ENCODE measurements at places on chromosomes 3 and 15. TPM values are rescaled to one million over a fixed set of nuclear protein-coding genes. Genes with fewer than 3 reads are reported as not detected.
A peak's percentile ranks its signal among the peaks of the same experiment; 100 is the strongest.

Gene MAP6D1
- total RNA-seq = 2.2 TPM

- DNase-seq = no peak
These were observed 87.0 kb downstream of the RAB11A start for GRCh38 chr15:65956307-65956706.

Gene CCDC54
- not detected for total RNA-seq

Gene NOX5
- 0.03 TPM for total RNA-seq

GRCh38 chr3:43503067-43503728 lies 118.6 kb downstream of the ANO10 start:
- DNase-seq = no peak

DNA sequence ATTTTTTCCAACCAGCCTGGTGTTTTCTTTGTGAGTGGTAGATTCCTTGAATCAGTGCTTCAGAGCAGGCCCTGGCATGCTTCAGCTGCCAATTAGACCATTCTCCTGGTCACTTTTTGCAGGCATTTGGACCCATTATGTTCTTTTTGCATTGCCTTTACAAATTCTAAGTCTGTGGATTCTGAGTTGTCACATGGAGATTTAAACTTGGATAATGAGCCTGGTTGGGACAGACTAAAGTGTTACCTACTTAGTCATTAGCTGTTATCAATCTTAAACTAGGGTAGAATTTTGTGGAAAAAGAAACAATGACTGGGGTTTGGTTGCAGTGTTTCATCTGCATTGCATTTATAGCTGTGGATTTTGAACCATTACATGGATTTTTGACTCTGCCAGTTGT lies 40.6 kb downstream of the ARHGEF26 start:
- DNase-seq = no peak

DNA sequence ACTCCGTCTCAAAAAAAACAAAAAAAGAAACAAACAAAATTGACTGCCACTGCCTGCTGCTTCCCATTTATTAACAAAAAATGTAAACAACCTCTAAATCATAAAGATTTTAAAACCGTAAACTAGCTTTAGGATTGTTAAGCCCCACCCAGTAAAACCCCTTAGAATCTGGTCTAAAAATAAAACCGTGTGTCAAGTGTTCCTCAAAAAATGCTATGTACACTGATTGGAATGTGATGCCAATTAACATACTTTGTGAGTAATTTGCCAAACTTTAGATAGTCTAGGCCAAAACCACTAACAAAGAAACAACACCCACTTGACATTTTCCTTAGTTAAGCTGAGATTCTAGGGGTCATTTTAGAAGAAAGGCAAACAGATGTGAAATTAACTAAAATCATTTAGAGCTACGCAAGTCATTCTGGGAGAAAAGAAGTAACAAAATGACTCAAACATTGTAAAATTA lies 5.3 kb downstream of the RAF1 start:
- DNase-seq = no peak

- DNase-seq = no peak
These were observed 222.9 kb downstream of the TPRG1 start for GRCh38 chr3:189394599-189395121.

DNA sequence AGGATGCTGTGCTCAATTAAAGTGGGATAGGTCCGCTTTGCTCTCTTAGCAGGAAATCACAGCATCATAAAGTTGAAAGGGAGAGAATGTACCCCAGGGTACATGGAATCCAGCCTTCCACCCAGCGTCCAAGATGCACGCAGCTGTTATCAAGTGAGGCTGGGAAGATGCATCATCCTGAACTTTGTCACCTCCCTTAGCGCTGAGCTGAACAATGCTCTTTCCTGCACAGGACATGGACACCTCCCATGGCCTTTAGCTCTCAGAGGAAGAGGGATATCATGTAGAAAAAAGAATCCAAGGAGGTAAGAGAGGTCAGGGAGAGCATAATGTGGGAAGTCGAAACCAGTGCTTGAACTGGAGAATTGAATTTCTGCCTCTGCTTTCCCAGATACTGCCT lies 192.8 kb downstream of the FEZF2 start:
- DNase-seq = no peak

Gene SEMA3B
- 19.2 TPM for total RNA-seq

DNA sequence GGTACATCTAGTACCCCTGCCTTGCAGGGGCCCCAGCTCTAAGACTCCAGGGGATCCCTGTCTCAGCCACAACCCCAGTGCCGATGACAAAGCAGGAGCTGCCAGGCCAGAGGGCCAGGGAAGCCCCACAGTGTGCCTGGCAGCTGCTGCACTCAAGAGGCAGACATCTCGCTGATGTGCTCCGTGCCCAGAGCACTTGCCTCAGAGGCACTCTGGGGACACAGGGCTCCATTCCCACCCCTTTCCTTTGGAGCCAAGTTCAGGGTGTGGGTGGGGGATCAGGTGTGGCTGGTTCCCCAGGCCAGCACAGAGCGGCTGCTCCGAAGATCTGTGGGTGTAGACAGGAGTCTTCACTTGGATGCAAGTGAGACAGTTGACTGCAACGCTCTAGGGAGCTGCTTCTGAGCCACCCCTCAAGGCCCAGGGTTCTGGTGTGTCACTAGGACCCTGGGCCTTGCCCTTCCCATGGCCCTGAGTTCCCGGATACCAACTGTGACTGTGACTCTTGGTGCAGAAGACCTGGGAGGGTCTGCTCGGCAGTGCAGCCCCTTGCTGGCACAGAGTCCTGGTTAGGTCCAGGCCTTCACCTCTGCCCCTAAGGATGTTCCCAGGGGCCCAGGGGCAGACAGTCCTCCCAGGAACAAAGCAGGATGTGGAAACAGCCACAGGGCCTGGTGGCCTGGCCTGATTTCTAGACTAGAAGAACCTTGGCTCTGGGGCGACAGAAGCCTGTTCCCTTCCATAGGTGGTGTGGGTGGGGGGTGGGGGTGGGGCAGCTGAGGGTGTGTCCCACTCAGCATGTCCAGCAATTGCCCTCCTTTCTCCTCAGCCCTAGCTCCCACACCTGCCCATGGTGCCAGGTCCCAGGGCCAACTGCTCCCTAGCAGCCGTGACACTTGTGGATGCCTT lies 2.5 kb downstream of the NT5DC2 start:
- peak; percentile 83 for DNase-seq

Gene CCR8
- total RNA-seq = not detected

GRCh38 chr15:50262533-50262932 lies 3.0 kb downstream of the HDC start:
- DNase-seq = no peak

DNA sequence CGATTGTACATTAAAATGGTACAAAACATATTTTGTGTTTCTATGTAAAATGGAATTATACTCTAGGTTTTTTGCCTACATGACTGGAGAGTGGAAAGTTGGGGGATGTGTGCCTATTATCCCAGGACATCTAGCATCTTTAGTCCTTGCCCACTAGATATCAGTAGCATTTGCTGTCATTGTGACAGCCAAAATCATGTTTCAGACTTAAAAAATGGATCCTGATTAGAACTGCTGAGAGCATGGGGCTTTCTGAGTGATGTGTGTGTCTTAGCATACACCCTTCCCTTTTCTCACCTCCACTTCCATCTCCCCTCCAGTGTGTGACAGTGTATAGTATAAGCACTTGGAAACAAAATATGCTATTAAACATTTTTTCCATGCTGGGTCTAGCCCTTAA lies 13.3 kb downstream of the ARMC8 start:
- no peak for DNase-seq

GRCh38 chr3:124839896-124840295 lies 47.3 kb downstream of the ITGB5 start:
- no peak for DNase-seq

DNA sequence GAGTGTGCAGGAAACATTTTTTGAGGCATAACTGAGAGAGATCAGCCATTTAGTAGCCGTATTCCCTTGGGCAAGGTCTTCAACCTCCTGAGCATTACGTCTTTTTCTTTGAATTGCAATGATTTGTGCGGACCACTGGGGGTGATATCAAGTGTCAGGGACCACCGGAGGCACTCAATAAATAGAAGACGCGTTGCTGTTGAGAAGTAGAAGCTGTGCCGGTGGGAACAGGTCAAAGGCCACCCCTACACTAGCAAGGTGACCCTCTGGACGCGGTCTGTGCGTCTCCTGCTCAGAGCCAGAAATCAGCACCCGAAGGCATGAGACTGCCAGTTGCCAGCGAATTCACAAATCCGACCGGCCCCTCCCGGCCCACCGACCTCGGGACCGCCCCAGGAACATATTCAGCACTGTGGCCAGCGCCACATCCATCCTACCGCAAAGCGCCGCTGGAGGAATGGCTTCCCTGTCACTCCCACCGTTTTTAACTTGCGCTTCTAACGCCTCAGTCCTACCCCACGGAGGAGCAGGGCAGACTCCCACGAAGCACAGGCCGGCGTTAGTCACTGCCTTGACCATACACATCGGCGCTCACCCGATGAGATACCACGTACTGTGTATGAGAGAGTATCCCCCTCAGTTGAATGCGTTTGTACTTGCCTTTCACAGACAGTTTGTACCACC lies 1.4 kb upstream of the GHSR start:
- peak; percentile 28 for DNase-seq

Gene THOC7
- 67.6 TPM for total RNA-seq

Gene GOLGA6L4
- 1.2 TPM for total RNA-seq

GRCh38 chr3:69535613-69536012 lies 149.7 kb upstream of the FRMD4B start:
- no peak for DNase-seq

- DNase-seq = no peak
These were observed 60.4 kb downstream of the MESD start for GRCh38 chr15:80929225-80929624.

Gene HRH1
- 1.3 TPM for total RNA-seq

Gene XYLB
- 1.3 TPM for total RNA-seq

- no peak for DNase-seq
These were observed 55.8 kb downstream of the SUMF1 start for GRCh38 chr3:4411236-4411635.

DNA sequence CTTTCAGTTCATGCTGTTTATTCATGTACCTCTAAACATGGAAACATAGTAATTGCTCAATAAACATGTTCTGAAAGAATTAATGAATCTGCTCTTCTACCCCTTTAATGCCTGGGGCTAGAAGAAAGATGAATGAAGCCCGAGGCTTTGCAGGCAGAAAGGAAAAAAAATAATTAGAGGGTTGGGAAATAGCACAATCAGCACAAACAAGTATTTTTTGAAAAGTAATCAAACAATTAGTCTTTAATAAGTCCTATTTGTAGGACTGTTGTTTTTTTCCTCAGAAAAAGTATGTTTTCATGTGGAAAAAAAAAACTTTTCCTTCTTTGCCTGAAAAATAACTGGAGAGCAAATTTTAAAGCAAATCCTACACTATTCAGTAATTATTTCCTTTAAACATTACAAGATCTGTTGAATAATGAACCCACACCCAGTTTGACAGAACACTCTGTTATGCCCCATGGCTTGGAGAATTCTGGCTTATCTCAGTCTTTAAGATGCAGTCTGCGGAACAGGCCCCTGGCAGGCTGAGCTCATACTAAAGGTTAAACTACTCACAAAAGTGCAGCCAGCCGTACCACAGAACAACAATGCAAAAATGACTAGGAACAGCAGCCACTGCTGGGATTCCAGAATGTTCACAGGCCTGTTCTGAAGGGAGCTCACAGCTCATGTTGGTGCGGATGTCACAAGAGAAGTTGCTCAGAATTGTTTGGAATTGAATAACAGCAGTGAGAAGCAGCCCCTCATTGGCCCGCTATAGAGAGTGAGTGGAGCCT lies 79.2 kb downstream of the ABI3BP start:
- DNase-seq = peak; percentile 55

Gene RAB11A
- total RNA-seq = 155 TPM

Gene C3orf80
- total RNA-seq = 0.40 TPM

DNA sequence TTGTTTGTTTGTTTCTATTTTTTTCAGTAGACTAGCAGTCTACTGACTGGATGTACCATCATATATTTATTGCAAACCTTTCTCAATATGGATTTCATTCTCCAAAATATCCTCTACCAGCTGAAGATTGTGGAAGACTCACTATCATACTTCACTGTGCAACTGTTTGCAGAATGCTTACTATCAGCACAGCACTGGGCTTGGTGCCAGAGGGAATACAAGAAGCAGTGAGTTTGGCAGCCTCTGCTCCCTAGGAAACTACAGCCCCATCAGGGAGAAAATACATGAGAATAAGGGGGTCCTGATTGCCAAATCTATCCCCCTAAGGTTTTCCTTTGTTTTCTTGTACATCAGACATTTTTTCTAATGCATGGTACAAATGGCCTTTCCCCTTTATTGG lies 27.5 kb downstream of the AQP9 start:
- peak; percentile 92 for DNase-seq

Gene FGF12
- 332 TPM for total RNA-seq

- DNase-seq = no peak
These were observed 148.0 kb upstream of the STRIT1 start for GRCh38 chr3:155441506-155441905.

Gene C2CD4B
- total RNA-seq = 1.4 TPM

Gene WNT5A
- 11.7 TPM for total RNA-seq

DNA sequence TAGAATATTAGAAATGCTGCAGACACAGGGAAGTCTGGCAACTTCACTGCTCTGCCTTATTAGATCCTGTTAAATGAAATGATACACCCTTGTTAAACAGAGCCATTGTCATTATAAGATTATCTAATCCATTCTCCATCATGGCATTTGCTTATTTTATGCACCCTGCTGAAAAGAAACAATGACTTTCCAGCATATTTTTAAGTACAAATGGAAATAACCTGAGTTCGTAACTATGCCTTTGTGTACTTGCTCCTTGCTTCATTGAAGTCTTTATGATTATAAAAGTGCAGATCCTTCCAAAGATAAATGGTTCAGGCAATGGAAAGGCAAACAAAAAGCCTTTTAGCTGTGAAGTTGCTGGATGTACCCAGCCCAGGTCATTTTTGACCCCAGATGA lies 195.7 kb downstream of the AGBL1 start:
- no peak for DNase-seq

DNA sequence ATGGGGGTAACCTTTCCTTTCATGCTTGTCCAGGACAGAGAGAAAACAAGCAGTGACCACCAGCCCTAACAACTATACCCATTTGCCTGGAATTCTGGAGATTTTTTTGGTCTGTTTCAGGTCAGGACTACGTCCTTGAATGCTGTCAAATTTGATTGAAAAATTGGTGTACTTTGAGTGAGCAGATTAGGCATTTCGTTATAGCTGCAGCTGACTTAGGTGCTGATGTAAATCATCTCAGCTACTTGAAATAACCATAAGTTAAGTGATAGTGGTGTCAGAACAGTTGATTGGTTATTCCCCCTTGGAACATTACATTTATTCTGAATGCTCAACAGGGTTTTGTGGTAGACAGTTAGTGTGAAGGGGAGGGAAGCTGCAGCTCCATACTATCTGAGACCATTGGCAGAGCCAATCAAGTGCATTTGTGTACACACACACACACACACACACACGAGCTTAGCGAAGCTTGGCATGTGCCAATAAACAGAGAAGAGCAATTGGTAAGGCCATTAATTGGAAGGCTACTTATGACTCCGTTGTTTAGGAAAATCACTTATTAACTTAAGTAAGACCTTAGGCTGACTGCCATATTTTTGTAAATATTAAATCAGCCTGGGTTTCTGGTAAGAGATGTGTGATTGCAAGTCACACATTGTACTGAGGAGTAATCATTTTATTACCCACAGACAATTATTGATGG lies 447.8 kb downstream of the MFSD1 start:
- DNase-seq = no peak

All from right cardiac atrium (tissue), 5 donors.